Placental pericyte (primary cell): ENCODE measurements at places on chromosomes 7 and 10. TPM values are rescaled to one million over a fixed set of nuclear protein-coding genes. Genes with fewer than 3 reads are reported as not detected.

The NANOS1 gene
- 0.66 and 8.4 TPM in 2 replicates for total RNA-seq

The CPA2 gene
- total RNA-seq = 0.22 TPM in 1 of 2 replicates, not detected in the other

The RHOBTB1 gene
- 14.9 and 31.1 TPM in 2 replicates for total RNA-seq

The DNAJC12 gene
- total RNA-seq = 0.29 and 0.44 TPM in 2 replicates

The TCAF2 gene
- 0.22 and 1.9 TPM in 2 replicates for total RNA-seq

The ANKRD7 gene
- 0.22 and 1.3 TPM in 2 replicates for total RNA-seq

The OR2A1 gene
- 0.14 TPM in 1 of 2 replicates, not detected in the other for total RNA-seq

The LRRC18 gene
- total RNA-seq = not detected in 2 replicates

The ANKRD16 gene
- 4.2 and 8.9 TPM in 2 replicates for total RNA-seq

The JCAD gene
- 7.7 and 10.2 TPM in 2 replicates for total RNA-seq

The PNLIPRP1 gene
- total RNA-seq = not detected in 2 replicates

The OR6B1 gene
- not detected in 2 replicates for total RNA-seq

The GPAM gene
- 5.9 and 9.9 TPM in 2 replicates for total RNA-seq

The SRRM3 gene
- total RNA-seq = 0.57 and 0.66 TPM in 2 replicates

The WDFY4 gene
- total RNA-seq = under 0.01 TPM in 1 of 2 replicates, not detected in the other

The ADAM8 gene
- total RNA-seq = 2.6 and 18.3 TPM in 2 replicates

The KCNIP2 gene
- 0.44 and 0.57 TPM in 2 replicates for total RNA-seq

The SPDYE11 gene
- not detected in 2 replicates for total RNA-seq

The SLC26A3 gene
- total RNA-seq = not detected in 2 replicates

The IKZF5 gene
- total RNA-seq = 4.4 and 5.6 TPM in 2 replicates

The TFR2 gene
- 0.44 TPM in 1 of 2 replicates, not detected in the other for total RNA-seq

The STOX1 gene
- 0.22 and 0.43 TPM in 2 replicates for total RNA-seq

The PMPCB gene
- 51.5 and 71.6 TPM in 2 replicates for total RNA-seq

The UCMA gene
- not detected in 2 replicates for total RNA-seq

The FAM25G gene
- not detected in 2 replicates for total RNA-seq

The SFRP4 gene
- total RNA-seq = 0.14 TPM in 1 of 2 replicates, not detected in the other

The PRLHR gene
- total RNA-seq = not detected in 2 replicates

The SPDYE8 gene
- total RNA-seq = not detected in 2 replicates

The SLC26A5 gene
- total RNA-seq = not detected in 2 replicates

The CALHM3 gene
- not detected in 2 replicates for total RNA-seq

The TAX1BP1 gene
- 75.9 and 132 TPM in 2 replicates for total RNA-seq

The SPAM1 gene
- not detected in 2 replicates for total RNA-seq

The OR13A1 gene
- under 0.01 TPM in 1 of 2 replicates, not detected in the other for total RNA-seq

The PON2 gene
- 33.9 and 52.8 TPM in 2 replicates for total RNA-seq

The TES gene
- total RNA-seq = 92.1 and 139 TPM in 2 replicates

The GPER1 gene
- total RNA-seq = 3.4 and 4.8 TPM in 2 replicates

The PLA2G12B gene
- not detected in 2 replicates for total RNA-seq

The ANKRD1 gene
- 7.0 and 12.9 TPM in 2 replicates for total RNA-seq
